ENCODE measurements at places on chromosomes 1 and 21.

GRCh38 chr1:208100106-208100505 lies 144.1 kb downstream of the PLXNA2 start:
- DNase-seq: no peak

DNA sequence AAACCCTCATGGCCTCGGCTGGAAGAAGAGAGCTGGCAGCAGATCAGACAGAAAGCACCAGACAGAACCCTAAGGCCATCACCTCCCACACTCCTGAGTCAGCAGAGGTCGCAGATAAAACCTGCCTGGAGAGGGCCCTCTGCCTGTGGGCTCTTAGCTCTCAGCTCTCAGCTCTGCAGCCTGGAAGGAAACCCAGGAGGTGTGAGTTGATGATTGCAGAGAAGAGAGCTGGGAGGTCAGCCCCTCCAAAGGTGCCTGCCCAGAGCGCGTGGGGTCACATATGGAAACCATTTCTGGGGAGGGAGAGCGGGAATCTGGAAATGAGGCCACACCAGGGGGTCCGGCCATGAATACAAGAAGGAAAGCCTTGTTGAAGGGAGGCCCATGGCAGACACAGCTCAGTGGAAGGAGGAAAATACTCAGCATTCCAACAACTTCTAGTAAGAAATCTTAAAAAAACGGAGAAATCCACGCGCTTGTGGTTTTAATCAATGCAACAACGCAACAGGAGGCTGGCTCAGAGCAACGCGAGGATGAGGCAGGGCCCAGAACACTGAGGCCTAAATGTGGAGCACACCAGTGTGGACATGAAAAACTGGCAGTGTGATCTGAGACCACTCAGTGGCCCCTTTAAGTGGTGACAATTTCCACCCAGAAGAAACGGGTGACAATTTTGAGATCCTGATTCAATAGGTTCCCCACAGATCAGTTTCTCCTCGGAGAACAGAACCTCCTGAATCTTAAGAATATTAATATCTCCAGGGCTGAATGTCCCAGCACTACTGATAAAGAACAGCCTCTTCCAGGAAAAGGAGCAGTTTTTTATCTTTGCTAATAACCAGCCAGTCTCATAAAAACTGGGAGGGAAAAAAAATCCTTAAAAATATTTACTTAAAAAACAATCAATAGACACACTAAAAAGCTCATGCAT lies 45.7 kb downstream of the PSMG1 start:
- peak; percentile 54 for DNase-seq

- no peak for DNase-seq
Observed at GRCh38 chr1:2629627-2630497, 3.0 kb downstream of the MMEL1 start.

DNA sequence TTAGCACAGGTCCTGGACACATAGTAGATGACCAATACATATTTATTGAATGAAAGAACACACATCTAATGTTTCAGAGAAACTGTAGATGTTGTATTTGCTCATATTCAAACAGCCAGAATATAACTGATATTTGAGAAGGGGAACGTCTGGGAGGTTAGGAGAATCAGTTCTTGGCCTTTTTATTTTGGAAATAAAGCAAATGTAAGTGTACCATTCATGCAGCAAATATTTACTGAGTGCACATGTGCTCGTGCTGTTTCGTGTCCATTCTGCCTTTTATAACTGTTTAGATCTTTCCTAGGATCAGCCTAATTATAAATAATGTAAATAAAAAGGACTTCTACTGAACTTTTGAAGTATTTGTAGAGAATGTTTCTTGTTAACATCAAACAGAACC lies 103.8 kb downstream of the GREM2 start:
- DNase-seq: no peak

GRCh38 chr1:43348809-43349593 lies 9.8 kb upstream of the CDC20 start:
- DNase-seq: peak; percentile 97

DNA sequence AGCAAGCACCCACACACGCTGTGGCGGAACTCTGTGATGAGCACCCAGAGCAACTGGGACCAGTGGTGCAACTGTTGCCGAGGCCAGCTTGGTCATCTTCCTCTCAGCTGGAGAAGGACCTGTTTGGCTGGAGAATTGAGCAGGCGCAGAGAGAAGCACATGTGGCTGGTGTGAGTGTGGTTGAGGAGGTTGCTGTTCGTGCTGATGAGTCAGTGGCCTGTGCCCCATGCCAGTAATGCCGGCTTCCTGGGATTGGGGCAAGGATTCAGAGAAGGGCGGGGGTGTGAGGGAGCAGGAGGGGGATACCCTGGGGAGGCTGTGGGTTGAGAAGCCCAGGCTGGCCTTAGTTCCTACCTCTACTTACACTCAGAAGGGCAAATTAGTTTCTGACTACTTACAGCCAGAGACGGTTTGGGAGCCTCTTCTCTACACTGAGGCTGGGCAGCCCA lies 57.5 kb upstream of the EPS8L3 start:
- no peak for DNase-seq

- no peak for DNase-seq
Observed at GRCh38 chr1:63920154-63921117, 146.6 kb downstream of the ROR1 start.

GRCh38 chr1:165854101-165854845 lies 26.9 kb downstream of the UCK2 start:
- DNase-seq: no peak

DNA sequence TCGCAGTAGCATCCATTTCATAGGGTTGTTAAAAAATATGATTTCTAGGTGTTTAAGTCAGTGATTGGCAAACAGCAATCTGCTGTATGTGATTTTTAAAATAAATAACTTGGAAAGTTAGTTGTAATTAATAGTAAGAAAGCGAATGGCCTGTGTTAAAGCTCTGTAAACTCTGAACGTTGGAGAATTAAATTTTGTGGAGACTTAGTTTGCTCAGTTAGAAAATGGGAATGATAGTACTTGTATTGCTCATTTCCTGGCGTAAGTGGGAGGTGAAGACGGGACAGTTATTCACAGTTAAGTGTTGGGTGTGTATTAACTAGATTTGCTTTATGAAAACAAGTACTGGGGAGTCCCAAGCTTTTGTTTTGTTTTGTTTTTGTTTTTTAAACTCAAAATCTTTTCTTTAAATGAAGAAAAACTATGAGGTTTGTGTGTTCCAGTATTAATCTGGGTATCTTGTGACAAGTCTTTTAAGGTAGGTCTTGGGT lies 995 bp downstream of the CACYBP start:
- no peak for DNase-seq

DNA sequence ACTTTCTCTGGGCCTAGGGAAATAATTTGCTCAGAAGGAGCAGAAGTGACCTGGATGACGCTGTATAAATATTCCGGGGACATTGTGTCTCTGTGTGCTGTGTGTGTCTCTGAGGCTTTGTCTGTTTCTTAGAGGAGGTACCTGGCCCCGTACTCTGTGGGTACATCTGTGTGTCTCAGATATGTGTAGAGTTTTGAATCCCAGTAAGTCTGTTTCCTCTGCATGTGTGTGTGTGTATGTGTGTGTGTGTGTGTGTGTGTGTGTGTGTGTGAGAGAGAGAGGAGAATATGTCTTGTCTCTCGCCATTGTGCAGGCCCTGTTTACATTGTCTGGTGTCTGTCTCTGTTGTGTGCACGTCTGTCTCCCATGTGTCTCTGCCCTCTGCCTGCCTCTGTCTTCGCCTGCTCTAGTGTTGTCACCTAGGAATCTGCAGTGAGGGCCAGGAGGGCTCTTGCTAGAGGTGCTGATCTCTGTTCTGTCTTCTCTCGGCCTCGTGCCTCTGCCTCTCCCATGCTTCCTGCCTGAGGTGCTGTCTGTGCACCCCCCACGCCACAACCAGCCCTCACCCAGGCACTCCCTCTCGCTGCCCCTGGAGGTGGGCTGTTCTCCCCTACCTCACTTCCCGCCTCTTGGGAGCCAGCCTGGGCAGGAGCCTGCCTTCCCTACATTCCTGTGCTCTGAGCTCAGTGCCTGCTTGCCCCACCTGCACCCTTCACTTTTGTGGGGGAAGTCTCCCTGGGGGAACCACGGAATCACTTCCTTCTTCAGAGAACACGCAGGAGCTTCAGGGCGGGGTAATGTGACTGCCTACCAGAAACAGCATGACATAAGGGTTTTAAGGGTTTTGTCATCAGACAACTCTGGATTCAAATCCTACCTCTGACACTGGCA lies 5.9 kb downstream of the MAP7D1 start:
- DNase-seq: no peak

- DNase-seq: peak; percentile 18
Observed at GRCh38 chr1:163361123-163361934, 39.6 kb downstream of the NUF2 start.

- DNase-seq: no peak
Observed at GRCh38 chr1:1260843-1261560, 12.7 kb downstream of the UBE2J2 start.

GRCh38 chr1:151680826-151681225 lies 35.8 kb downstream of the CELF3 start:
- DNase-seq: no peak

- no peak for DNase-seq
Observed at GRCh38 chr1:152967201-152967600, 3.2 kb upstream of the SPRR4 start.

DNA sequence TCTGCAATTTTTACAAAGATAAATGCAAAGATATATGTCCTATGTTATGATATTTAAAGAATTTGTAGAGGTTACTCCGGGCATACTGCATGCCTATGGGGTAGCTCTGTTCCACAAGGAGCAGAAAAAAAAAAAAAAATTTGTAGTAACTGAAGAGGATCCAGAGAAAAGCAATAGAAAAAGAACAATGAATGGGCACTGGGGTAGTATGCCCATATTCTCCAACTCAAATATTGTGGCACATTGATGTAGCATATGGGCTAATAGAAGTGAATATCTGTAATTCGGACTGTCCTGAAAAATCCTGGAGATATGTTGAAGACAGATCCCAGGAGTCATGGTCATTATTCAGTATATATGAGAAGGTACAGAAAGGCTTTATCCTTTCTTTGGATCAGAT lies 1.1 kb upstream of the AKIRIN1 start:
- no peak for DNase-seq

DNA sequence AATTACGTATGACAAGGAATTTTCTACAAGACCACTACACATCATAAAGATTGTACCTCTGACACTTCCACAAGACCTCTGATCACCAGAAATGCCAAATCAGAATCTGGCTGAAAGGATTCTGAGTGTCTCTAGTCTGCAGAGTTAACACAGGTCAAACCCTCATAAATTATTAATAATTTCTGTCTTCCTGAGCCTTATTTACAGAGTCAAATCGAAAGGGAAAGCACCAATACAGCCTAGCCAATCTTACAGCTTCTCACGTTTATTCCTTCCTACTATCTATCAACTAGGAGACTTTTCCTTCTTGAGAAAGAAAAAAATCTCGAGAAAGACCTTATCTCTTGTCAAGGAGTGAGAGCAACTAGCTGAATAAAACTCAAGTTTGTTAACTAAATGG lies 2151.6 kb downstream of the MRPL39 start:
- DNase-seq: no peak

DNA sequence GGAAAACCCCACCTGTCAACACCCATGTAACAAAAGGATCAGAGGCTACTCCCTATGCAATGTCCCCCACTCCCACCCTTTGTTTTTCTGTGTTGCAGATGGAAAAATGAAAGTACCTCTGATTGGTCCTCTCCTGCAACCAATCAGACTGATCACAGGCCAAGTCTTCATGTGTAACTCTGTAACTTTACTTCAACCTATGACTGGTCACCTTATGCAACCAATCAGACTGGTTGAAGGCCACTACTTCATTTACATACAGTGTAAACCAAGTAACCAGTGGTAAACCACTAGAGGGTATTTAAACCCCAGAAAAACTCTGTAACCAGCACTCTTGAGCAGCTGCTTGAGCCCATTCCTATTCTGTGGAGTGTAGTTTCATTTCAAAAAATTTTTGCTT lies 266.3 kb upstream of the OLFM3 start:
- no peak for DNase-seq

DNA sequence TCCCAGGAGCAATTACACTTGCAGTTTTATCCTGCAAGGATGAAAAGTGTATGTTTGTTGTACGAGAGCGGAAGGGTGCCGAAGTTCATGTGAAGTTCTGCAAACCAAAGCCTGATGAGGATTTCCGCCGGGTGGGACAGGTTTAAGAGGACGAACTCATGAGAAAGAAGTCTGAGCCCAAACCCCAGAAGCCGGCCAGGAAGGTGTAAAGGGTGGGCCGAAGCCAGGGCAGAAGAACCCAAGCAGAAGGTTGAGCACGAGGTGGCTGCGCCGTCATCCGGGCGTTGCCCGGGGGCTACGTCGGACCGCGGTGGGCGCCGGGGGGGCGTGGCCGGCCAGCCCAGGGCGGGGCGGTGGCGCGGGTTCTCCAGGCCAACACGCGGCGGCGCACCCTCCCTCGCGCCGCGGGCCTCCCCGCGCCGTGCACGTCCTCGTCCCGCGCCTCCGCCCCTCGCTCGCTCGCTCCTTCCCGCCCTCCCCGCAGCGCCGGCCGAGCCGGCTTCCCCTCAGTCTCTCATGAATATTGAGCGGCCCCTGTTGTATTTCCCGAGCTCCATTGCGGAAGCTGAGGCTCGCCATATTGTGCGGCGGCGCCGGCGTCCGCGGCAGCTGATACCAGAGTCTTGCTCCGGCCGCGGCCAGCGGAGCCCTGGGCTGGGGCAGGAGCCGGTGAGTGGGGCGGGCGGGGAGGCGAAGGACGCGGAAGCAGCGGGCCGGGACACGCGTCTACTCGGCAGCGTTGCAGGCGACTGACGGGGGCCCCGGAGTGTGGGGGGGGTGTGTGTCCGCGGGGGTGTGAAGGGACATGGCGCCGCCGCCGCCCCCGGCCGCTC lies at the start of gene RNF2:
Gene RNF2, plus strand, starts transcription at position 578 of the 833 bp plus-strand sequence. CDS start 41,996 bp downstream, outside the sequence.
- peak; percentile 86 for DNase-seq

DNA sequence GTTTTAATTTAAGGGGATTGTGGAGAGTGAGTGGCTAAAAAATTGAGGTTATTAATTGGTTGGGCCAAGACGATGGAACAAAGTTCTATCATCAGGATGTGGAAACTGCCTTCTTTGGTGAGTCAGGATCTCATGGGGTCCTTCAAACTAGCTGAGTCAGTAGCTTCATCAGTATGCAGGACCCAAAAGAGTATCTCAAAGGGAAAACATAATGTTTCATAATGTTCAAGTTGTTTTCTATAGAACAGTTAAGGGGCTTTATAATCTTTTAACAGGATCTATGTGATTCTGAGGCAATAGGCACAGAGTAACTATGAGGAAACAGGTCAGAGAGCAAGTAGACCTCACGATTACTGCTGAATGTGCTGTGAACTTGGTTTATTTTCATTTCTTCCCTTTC lies 3.2 kb upstream of the OLFML2B start:
- DNase-seq: no peak

DNA sequence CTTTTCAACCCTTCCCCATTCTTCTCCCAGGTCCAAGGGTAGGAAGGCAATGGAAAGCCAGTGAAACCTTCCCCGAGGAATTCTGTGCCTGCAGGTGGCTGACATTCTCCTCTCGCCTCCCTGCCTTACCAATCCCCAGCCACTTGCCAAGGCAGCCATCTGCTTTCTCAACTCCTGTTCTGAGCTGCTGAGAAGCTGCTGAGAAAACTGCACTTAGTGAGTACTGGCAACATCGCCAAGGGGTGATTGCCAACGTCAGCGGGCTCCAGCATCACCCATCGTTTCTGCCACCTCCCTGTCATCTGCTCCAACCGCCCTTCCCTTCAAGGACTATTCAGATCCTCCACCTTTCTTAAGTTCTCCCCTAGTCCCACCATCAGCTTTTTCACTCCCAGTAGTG lies 106.0 kb downstream of the PTPRU start:
- DNase-seq: no peak
